ENCODE measurements at places on chromosomes 6 and 20.

DNA sequence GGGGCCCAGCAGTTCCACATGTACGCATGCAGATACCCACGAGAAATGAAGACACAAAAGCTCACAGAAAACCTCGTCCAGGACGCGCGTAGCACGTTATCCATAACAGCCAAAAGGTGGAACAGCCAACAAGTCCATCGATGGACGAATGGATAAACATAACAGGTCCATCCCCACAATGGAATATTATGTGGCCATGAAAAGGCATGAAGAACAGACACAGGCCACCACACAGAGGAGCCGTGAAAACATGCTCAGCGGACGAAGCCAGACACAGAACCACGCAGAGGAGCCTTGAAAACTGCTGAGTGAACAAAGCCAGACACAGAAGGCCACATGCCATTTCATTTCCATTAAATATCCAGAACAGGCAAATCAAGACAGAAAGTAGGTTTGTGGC is 38.0 kb downstream of the SLC2A4RG start:
- no peak for DNase-seq

GRCh38 chr6:43951063-43951755 is 176.0 kb downstream of the MRPL14 start:
- DNase-seq: peak; percentile 45

DNA sequence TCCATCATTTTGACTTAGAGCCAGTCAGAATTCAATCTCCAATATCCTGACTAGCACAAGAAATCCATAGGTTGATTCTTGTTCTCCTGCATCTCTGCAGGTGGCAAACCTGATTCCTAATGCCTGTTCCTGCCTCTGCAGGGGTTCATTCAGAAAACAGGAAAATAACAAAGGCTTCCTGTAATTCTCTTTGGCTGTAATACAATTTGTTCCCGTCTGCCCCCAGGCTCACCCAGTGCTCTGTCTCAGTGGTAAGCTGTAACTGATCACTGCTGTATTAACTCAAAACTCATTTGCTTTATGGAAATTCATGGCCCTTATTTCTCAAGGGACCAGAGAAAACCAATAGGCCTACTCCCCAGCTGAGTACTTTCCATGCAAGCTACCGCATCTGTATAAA is 88.6 kb downstream of the OPRM1 start:
- DNase-seq: peak; percentile 64

GRCh38 chr6:4253604-4254231 is 118.3 kb upstream of the ECI2 start:
- peak; percentile 48 for DNase-seq

DNA sequence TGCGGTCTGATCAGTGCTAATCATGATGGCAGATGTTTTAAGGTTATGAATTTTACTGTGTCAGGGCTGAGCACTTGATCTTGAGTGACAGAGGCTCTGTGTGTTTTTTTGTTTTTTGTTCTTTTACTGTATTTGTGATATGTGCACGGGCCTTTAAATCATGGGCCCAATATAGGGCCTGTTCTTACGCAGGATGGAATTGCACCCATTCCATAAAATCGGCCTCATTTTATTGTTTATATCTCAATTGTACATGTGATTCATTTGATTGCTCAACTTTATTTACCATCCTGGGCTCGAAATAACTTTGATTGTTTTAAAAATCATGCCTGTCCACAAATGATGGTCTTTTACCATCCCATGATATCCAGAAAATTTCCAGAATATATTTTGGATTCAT is 39.3 kb upstream of the MBOAT1 start:
- no peak for DNase-seq

DNA sequence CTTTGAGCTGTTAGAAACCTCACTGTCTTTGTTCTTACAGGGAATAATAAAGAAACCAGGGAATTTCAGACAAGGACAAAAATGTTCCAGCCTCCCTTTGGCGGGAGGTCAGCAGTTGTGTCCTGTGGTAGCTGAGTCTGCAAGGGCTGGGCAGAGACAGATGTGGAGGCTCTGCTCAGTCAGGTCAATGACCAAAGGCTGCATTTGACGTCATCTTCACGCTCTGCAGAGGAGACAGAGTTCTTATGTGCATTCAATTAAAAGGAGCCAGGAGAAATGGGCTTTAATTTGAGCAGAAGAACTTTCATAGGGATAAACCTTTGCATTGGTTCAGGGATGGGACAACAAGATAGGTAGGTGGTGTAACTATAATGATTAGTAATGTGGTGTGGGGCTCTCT is 45.1 kb upstream of the FOXA2 start:
- no peak for DNase-seq

GRCh38 chr6:20936949-20937348 is 402.7 kb downstream of the CDKAL1 start:
- DNase-seq: no peak

- peak; percentile 94 for DNase-seq
These were observed 203.9 kb upstream of the RAB32 start for GRCh38 chr6:146339716-146340115.

GRCh38 chr6:162153120-162153519 is 574.4 kb downstream of the PRKN start:
- DNase-seq: no peak

DNA sequence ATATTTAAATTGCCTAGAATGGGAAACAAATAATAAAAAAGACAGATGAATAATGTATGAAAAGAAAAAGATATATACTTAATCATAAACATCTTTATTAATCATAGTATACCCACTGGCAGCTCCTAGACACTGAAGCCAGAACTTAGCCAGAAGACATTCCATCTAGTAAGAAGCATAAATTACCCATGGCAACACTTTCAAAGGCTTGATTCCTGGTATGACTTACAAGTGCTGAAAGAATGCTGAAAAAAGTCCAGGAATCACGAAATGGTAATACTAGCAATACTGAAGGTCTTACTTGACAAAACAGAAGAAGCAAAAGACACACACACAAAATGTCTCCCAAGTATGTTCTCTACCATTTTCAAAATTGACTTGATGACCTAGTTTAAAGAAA is 38.0 kb downstream of the RWDD2A start:
- peak; percentile 10 for DNase-seq

DNA sequence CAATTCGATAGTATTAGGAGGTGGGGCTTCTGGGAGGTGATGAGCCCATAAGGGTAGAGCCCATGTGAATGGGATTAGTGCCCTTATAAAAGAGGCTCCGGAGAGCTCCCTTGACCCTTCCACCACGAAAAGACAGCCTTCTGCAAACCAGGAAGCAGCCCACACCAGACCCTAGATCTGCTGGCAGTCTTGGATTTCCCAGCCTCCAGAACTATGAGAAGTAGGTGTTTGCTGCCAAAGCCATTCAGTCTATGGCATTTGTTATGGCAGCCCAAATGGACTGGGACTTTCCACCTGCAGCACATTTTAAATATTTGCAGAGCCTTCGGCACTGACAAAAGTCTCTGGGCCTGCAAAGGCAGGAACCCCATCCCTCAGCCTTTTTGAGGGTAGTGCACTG is 11.8 kb upstream of the SFT2D1 start:
- no peak for DNase-seq

DNA sequence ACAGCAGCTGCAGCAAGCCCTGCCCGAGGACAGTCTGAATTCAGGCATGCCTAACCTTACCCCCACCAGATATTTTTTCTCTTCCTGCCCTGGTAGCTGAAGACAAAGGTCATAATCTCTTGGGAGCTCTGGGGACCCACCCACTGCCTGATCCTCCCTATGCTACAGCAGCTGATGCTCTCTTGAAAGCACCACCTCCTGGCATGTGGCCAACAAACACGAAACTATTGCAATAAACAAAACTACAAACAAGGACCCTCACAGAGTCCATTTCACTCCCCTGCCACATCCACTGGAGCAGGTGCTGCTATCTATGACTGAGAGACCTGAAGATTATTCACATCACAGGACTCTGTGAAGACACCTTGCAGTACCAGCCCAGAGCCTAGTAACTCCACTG is 238.5 kb upstream of the HS3ST5 start:
- DNase-seq: no peak

- DNase-seq: no peak
These were observed 16.4 kb upstream of the SLC22A2 start for GRCh38 chr6:160274871-160275510.

DNA sequence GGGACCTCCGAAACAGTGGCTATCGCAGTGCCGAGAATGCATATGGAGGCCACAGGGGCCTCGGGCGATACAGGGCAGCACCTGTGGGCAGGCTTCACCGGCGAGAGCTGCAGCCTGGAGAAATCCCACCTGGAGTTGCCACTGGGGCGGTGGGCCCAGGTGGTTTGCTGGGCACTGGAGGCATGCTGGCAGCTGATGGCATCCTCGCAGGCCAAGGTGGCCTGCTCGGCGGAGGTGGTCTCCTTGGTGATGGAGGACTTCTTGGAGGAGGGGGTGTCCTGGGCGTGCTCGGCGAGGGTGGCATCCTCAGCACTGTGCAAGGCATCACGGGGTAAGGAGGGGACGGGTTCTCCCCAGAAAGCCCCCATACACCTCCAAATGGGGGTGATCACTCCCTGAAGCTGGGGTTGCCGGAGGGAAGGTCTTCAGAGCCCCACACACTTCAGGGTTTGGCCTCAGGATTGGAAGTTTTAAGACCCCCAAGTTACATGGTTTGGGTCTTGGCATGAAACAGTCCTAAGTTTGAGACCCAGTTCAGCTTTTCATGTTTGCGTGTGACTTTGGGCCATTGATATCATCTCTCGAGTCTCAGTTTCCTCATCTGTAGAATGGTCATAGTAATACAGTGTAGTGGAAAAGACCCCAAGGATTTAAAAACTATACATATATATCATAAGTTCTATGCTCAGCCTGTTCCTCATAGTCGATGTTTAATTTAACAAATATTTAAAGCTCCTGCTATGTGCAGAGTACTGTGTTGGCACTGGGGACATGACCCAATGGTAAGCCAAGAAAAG is 4.3 kb downstream of the BPIFB4 start:
- no peak for DNase-seq

DNA sequence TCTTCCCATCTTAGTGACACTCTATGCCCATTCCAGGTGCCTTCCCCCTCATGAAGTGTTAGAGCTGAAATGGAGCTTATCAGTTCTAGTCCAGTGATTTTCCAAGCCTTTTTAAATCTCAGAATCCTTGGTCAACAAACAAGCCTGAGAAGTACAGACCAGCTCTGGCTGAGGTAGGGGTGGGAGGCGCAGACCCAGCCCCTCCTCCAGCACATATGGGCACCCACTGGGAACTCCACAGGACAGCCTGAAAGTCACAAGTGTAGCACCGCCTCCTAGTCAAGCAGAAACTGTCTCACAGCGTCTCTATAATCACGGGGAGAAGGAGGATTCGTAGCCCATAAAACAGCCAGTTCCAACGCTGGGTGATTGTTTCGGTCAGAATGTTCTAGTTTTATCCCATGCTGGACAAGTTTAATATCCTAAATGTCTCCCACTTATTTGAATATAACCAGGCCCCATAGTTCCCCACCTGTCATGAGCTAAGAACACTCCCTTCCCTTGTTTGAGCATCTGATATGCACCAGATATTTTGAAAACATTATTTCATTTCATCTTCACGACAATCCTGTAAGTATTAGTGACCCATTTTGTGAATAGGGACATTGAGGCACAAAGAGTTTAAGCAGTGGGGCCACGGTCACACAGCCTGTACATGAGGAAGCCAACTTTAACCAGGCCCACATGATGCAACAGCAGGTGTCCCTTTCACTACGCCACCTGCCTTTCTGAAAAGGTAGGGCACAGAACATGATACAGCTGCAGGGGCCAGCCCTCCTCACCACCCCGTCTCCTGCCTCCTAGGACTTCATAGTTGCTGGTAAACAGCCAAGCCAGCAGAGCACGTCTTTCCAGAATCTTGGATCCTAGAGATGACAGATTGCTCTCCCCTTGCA is 40.1 kb downstream of the TRAF3IP2 start:
- DNase-seq: no peak

GRCh38 chr6:159832946-159833345 is 32.9 kb downstream of the PNLDC1 start:
- DNase-seq: no peak

DNA sequence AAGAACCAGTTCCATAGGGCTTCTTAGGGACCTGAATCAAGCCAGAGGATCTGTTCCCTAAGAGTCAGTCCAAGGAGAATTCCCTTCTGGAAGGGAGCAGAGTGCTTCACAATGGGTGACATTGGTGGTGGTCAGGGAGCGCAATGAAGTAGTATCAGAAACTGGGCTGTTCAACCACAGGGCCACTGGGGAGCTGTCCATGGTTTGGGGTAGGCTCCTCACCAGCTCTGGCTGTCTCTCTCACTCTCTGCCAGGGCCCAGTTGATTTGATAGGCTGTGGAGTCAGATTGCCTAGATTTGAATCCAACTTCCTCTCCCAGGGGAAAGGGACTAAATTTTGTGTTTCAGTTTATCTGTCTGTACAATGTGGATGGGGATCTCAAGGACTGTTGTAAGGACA is 36.7 kb upstream of the CHD6 start:
- DNase-seq: no peak

GRCh38 chr20:48295445-48295903 is 510.2 kb upstream of the SULF2 start:
- DNase-seq: peak; percentile 99

DNA sequence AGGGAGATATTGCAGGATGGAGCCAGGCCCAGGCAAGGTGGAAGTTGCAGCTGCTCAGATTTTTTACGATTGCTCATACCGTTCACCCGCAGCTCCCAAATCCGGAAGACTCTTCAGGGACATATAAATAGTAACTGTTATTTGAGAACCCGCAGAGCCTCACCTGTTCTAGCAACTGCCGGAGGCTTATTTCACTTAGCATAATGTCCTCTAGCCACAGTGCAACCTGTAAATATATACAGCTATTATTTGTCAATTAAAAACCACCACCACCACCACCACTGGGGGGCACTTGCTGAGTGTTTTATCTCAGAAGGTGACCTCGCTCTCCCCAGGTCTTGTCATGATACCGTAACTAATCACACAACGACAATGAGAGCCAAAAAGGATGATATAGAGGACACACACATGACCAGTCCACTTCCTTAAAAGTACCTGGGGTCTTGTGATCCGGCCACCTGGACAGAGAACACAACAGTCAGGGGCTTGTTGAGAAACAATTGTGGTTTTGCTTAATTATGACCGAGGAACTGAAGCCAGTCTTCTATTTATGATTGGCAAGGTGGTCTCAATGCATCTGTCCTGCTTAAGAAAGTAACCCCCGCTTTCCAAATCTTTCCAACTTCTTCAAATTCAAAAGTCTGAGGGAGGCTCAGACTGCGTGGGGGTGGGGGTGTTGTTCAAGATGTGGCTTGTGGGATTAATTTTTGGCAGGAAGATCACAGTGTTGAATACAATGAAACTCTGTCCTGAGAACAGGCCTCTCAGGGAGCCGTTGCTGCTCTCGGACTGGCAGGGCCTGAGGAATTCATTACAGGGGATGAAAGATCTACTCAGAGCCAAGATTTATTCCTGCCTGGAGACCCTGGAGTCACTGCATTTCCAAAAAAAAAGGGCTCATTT is 107.7 kb upstream of the PRND start:
- DNase-seq: no peak

DNA sequence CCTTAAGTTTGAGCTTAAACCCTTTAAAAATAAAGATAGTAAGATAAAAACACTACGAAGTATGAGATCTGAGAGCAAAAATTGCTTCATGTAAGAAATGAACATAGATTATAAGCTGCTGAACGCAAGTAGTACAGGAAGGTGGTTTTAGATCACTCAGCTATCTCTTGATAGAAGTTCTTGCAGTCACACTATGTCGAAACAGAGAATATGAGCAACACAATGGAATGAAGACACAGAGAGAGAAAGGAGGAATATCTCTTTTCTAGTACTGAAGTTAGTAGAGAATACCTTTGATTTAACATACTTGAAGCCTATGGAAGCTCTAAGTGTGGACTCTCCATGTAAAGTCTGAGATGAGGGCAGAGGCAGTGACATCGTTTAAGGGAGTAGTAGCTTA is 162.7 kb downstream of the CDK19 start:
- DNase-seq: no peak
